Stromal cell of bone marrow (primary cell): ENCODE measurements at places on chromosomes 16 and 17.
A peak's percentile ranks its signal among the peaks of the same experiment; 100 is the strongest.

DNA sequence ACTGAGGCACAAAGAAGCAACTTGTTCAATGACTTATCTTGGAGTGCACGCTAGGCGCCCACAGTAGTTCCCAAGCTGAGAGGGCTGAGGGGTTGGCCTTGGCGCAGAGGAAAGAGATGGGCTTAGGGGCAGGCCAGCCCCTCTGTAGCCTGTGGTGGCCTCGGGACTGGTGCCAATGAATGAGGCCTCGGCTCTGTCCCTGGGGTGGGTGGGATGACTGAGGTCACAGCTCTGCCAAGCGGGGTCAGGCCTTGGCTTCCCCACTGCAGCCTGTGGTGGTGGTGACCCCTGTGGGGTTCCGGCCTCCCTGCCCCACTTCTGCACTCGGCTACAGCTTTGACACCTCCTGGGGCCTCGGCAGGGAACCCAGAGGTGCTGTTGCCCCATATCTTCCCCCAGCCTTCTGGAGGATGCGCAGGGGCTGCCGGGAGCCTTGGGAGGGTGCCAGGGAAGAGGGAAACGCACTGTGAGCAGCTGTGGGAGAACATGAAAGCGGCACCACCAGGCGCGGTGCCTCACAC lies 46.0 kb downstream of the BEAN1 start:
- DNase-seq: no peak

DNA sequence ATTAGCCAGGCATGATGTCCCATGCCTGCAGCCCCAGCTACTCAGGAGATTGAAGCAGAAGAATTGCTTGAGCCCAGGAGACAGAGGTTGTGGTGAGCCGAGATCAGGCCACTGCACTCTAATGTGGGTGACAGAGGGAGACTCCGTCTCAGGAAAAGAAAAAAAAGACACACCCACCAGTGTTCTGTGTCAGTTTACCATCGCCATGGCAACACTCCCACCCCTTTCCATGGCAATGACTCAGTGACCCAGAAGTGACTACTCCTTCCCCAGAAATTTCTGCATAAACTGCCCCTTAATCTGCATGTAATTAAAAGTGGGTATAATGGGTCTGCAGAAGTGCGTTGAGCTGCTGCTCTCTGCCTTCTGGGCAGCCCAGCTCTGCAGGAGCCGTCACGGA lies 4.0 kb upstream of the ZC3H18 start:
- peak; percentile 59 for DNase-seq

DNA sequence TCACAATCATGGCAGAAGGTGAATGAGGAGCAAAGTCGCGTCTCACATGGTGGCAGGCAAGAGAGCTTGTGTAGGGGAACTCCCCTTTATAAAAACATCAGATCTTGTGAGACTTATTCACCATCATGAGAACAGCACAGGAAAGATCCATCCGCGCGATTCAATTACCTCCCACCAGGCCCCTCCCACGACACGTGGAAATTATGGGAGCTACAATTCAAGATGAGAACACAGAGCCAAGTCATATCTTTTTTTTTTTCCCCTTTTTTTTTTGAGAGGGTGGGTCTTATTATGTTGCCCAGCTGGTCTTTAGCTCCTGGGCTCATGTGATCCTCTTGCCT lies 60.0 kb downstream of the RPTOR start:
- DNase-seq: no peak

- no peak for DNase-seq
These were observed 5.5 kb upstream of the TMEM92 start for GRCh38 chr17:50268743-50269275.

GRCh38 chr16:50533317-50533716 lies 14.9 kb upstream of the NKD1 start:
- no peak for DNase-seq

DNA sequence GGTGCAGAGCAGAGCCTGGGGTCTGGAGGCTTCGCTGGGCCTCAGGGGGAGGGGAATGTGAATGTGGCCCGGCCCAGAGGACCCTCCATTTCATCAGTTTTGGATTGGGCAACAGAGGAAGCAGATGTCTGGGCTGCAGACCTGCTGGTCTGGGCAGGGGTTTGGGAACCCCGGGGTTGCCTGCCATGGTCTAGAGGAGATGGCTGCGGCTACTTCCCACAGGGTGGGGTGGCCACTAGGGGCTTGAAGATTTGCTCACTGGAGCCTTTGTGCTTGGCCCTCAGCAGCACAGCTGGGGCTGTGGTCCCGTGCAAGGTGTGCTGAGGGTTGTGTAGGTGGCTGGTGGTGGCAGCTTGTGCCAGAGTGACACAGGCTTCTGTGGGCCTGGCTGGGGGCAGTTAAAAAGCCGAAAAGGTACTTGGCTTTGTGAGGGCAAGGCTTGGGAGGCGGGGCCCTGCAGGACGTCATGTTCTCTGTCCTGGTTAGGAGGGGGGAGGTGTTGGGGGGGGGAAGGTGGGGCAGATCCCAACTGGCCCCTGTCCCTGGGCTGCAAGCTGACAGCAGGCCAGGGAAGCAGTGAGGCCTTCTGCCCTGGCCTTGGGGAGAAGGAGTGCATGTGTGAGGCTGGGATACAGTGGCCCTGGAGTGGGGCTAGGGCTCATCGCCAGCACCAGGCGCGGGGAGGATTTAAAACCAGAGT lies 98.0 kb downstream of the KPNA2 start:
- DNase-seq: no peak

DNA sequence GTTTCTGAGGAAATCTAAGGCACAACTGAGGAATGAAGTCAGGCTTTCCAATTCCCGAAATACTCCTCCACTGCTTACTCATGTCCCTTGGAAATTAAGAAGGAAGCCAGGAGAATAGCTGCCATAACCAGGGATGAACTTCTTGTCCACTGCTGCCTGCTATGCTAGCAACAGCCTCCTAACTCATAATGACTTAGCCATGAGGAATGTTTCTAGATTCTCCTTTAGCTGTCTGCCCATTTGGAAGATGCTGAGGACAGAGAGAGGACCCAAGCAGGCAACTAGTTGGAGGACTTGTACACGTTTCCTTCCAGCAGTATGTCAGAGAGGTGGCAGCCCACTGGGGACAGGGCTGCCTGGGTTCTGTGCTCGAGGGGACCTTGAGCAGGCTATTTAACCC lies 939 bp upstream of the CCL2 start:
- DNase-seq: peak; percentile 93

DNA sequence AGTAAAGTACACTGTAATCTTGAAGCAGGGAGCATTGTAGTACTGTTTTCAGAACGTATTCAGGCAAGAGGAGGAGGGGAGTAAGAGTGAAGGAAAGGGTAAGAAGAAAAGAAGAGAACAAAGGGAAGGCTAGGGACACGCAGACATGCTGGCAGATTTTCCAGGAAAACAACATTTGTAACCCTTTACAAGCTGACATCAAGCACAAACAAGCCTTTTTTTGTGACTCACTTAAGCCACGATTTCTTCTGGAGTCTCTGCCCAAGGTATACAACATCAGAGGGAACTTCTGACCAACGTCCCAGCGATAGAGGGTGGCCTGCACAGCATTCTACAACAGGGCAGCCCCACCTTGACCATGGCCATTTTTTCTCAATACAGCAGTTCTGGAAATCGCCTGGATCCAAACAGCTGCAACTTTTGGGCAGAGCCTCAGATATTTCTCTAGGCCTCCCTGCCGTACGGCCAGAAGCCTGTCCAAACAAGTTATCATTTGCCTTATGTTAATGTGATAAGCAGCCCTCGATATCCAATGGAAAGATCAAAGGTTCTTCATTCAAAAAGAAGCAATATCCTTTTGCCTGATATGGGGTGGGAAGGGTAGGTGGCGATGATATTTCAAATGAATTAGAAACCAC lies 247.3 kb downstream of the ZFHX3 start:
- no peak for DNase-seq

- DNase-seq: no peak
These were observed 97.2 kb upstream of the KCNJ18 start for GRCh38 chr17:21595086-21595485.

DNA sequence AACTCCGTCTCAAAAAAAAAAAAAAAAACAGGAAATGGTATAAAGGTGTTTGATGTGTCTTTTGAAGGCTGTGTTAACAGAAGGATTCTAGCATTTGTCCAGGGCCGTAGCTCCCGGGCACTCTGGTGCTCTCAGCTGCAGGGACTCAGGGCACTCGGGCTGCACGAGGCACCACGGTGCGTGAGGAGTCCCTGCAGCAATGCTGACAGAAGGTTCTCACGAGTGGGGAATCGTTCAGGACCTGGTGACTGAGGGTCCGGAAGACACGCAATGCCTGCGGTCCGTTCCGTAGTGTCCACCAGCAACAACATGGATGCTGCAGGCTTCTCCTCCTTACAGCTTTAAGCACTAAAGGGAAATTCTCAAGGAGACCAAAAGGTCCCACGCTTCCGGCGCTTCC lies 12.6 kb upstream of the FAAP100 start:
- no peak for DNase-seq

- DNase-seq: no peak
These were observed 39.2 kb downstream of the KNOP1 start for GRCh38 chr16:19678804-19679203.

DNA sequence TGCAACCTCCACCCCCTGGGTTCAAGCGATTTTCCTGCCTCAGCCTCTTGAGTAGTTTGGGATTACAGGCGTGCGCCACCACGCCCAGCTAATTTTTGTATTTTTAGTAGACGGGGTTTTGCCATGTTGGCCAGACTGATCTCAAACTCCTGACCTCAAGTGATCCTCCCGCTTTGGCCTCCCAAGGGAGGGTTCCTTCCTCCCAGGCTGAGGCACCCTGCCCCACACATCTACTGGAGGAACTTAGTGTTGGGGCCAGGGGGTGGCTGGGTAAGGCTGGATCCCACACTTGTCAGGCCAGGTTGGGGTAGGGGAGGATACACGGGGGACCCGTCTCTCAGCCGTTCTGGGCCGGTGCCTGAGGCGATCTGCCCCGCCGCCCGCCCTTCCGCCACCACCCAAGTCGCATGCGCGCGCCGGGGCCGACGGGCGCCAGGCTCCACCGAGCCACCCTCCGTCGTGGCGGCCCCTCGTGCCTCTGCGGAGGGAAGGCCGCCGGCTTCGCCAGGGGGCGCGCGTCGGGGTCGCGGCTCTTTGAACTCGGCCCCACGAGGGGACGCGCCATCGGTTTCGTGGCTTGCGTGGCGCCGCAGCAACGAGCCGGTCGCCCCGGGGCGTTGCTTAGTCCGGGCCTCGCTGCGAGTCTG lies 15.9 kb downstream of the GRB7 start:
- DNase-seq: no peak

DNA sequence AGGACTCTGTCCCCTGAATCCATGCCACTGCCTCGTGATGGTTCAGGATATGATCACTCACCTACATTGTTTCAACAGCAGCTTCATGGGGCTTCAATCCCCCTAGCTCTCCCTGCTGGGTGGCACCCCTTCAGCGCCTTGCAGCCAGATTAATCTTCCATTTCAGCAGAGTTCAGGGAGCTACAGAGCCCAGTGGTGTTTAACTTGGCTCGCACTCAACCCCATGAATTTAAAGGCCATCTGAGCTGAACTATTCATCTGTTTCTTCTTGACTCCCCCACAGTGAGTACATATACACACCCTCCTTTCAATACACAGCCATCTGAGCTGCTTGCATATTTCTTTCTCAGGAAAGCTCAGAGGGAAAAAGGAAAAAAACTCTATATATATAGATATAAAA lies 202.8 kb upstream of the C16orf82 start:
- no peak for DNase-seq

- no peak for DNase-seq
These were observed 17.1 kb downstream of the CD300LF start for GRCh38 chr17:74695629-74696028.

DNA sequence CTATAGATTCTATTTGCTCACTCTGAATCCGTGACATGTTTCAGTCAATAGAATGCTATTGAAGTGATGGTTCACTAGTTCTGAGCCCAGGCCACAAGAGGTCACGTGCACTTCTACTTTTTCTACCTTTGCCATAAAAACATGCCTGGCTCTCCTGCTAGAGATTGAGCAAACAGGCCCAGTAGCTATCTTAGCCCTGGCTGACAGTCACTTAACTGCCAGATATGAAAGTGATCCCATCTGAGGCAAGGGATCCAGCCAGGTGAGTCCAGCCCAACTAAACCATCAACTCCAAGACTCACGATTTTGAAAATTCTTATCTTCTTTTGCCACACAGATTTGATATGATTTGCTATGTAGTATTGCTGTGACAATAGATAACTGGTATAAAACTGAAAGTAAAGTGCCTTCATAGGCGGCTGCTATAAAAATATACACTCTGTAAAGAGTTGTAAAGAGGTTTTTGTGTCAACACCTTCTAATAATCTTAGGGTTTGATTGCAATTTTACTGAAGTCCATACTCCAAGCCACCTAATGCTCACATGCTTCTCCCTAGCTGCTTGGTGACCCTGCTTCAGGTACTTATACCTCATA lies 937.7 kb upstream of the SOX9 start:
- no peak for DNase-seq

- no peak for DNase-seq
These were observed 2.1 kb upstream of the BAIAP2 start for GRCh38 chr17:81032641-81033480.

GRCh38 chr17:51128076-51128475 lies 7.4 kb upstream of the SPAG9 start:
- no peak for DNase-seq

- DNase-seq: no peak
These were observed 4.7 kb downstream of the FAM20A start for GRCh38 chr17:68596411-68596945.

DNA sequence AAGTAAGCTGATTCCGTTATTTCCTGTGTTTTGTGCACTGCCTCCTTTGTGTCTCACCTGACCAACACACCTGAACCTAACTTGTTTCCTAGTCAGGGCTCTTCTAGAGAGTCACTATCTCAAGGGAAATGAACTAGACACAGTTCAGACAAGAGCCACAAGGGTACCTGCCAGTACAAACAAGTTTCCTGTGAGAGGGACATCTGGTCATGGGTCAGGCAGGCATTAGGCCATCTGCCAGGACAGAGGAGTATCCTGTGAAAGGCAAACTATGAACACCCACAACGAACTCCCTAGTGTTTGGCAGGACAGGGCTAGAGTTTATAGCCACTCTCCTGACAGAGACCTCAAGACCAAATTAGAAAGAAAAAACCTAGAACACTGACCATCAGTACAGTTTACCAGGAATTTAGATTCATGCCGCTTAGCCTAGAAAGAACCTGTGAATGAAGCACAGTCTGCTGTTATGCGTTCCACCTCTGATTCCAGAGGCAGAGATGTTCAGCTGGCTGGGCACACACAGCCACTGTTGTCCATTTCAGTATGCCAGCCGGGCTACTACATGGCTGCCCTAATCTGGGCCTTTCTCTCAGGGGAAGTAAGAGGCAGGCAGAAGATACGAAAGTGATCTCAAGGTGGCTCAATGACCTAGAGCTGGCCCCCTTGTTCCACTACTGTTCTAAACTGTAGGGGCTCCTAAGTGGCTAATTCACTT lies 20.7 kb upstream of the GLG1 start:
- DNase-seq: no peak
